ENCODE measurements at places on chromosomes 4 and X. TPM values are rescaled to one million over a fixed set of nuclear protein-coding genes. Genes with fewer than 3 reads are reported as not detected.
A peak's percentile ranks its signal among the peaks of the same experiment; 100 is the strongest.

The FHDC1 gene
- total RNA-seq, result 0.03 TPM

The LINC00632 gene
- total RNA-seq, result 0.63 TPM

DNA sequence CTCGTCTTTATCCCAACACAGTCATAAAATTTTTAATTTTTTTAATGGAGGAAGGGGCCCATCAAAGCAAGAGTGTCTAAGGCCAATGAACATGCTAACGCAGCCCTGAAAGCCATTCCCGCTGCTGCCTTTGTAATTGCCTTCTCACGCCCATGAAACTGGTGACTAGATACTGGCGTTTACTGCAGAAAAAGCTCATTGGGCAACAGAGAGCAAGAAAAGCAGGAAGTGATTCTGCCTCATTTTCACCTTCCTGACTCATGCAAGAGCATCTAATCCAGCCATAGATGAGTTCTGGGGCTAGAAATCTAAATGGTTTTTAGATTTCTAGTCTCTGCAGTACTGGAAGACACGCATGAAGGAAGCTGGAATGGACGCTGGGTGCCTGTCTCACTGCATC, 72.5 kb downstream of the ANXA3 start:
- DNase-seq, result no peak

DNA sequence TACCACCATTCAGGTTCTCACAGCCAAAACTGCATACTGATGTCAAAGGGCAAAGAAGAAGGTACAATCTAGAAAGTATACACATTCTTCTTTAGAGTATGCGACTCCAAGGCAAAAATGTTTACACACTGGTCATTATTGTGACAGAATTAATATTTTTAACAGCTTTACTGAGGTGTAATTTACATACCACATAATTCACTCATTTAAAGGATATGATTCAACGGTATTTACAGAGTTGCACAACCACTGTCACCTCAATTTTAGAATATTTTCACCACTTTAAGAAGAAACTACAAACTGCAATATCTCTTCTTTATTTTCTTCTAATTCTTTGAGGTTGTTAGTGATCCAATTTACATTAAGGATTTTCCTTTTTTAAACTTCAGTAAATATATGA, 325.4 kb upstream of the SMIM31 start:
- no peak for DNase-seq

- no peak for DNase-seq
These were observed 896 bp downstream of the KDR start for GRCh38 chr4:55124322-55125076.

DNA sequence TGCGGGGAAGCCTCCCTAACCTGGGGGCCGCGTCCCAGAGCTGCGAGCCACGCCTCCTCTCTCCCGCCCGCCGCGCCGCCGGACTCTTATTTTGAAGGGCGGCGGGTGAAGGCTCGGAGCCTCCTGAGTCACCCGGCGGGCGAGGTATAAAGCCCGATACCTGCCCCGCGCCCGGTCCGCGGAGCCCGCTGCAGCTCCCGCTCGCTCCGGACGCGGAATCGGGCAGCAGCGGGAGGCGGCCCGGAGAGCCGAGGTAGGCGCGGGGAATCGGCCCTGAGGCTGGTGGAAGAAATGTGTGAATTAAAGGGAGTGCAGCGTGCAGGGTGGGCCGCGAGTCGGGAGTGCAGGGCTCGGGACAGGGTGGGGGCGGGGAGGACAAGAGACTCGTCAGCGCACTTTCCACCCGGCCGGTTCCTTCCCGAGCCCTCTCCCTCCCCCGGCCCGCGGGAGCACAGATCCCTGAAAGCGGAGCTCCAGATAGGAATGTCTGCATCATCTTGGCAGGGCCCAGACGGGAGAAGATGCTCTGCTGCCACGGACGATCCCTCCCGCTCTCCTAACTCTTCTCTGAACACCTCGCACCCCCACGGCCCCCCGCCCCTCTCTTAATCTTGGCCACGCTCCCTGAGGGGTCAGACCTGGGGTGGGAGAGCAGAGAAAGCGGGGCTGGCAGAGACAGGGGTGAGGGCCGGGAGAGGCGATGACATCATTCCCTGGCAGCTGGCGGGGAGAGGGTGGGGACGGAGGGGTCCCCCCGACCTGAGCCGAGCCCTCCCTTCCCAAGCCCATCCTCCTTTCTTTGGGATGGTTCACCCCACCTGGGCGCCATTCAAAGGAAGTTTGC, 177.9 kb downstream of the CBR4 start:
- peak; percentile 82 for DNase-seq

- no peak for DNase-seq
These were observed 72.0 kb upstream of the TSPAN7 start for GRCh38 chrX:38489341-38489740.

DNA sequence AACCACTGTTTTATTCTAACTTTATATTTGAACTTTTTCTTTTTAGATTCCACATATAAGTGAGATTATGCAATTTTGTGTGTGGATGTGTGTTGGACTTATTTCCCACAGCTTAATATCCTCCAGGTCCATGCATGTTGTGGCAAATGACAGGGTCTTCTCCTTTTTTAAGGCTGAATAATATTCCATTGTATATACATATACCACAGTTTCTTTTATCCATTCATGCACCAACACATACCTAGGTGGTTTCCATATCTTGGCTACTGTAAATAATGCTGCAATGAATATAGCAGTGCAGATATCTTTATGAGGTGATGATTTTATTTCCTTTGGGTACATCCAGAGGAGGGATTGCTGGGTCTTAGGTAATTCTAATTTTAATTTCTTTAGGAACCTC, 69.0 kb downstream of the SNCA start:
- no peak for DNase-seq

DNA sequence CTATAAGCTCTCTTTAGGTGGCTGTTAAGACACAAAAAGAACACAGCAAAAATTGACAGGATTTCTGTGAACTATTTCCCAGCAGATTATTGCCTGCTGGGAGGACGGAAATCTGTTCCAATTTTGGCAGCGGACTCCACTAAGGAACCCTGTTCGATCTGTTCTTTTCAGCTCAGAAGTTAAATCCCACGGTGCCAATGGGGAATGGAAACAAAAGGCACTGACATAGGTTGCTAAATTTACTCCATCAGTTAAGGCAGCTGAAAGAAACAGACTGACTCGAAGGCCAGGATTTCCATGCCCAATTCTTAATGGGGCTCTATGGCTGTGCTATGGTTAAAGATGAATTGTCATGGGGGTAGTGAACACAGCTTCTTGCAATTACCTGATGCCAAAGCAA, 126.5 kb upstream of the HPGD start:
- DNase-seq, result no peak

GRCh38 chr4:137390707-137391106, 141.6 kb downstream of the PCDH18 start:
- no peak for DNase-seq

The WNK3 gene
- 0.02 TPM for total RNA-seq

DNA sequence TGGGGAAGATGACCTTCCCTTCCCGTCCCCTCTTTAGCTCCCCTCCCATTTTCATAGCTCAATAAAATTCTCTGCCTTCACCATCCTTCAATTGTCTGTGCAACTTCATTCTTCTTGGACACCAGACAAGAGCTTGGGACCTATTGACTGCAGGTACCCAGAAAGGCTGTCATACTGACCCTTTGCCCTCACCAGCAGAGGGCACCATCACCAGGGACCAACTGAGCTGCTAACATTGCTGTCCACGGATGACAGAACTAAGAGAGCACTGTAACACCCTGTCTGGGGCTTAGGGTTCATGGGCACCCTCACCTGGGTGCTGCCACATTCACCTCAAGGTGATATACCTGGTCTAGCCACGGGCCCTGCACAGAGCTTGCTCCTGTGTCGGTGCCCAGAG, 141.3 kb upstream of the VCX3B start:
- DNase-seq, result no peak

- no peak for DNase-seq
These were observed 21.2 kb downstream of the PCGF3 start for GRCh38 chr4:726838-727237.

The ADH1B gene
- total RNA-seq, result not detected

DNA sequence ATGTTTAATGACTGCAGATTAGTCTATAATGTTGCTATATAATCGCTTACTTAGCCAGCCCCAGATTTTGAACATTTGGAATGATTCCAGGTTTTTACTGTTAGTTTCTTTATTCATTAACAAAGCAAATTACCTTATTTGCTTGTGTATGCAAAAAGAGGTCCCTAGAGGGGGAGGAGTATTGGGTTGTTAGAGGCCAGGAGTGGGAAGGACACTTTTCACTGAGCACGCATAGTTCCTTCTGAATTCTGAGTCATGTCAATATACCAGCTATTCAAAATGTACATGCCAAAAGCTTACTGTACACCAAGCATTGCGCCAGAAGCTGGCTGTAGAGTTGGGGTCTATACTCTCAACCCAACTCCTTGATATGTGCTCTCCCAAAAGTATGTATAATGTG, 5.1 kb upstream of the DGAT2L6 start:
- no peak for DNase-seq

DNA sequence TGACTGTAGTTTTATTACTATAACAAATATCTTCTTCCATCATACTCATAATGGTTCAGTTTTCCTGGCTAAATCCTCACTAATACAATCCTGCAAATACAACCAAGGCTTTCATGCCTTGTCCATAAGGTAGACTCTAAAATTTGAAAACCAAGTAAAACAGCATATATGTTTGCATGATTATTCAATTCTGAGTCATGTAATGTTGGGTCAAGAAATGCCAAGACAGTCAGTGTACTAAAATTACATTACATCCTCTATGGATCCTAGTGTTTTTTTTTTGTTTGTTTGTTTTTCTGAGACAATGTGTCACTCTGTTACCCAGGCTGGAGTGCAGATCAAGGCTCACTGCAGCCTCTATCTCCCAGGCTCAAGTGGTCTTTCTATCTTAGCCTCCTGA, 38.6 kb upstream of the TEX13D start:
- DNase-seq, result peak; percentile 9

- DNase-seq, result peak; percentile 53
These were observed 868 bp downstream of the AFAP1 start for GRCh38 chr4:7938609-7939376.

- DNase-seq, result no peak
These were observed 8.5 kb downstream of the HTT start for GRCh38 chr4:3082925-3083515.

DNA sequence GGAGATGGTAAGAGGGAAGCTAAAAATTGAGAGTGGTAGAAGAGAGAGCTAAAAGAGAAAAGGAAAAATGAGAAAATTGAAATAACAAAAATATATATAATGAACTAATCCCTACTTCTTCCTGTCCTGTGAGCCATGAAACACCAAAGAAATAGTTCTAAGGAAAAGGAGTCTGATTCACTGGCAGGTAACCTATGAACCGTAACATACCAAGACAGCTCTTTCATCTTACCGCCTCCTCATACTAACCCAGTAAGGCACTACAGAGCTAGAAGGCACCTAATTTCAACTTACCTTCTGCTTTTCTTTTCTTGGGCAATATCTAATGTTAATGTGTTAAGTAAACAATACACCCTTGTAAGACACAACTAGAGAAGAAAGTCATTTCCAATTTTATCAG, 297.7 kb upstream of the DIAPH2 start:
- no peak for DNase-seq

The ADGRG2 gene
- total RNA-seq, result not detected

- no peak for DNase-seq
These were observed 324.7 kb upstream of the CLNK start for GRCh38 chr4:11009281-11009680.

DNA sequence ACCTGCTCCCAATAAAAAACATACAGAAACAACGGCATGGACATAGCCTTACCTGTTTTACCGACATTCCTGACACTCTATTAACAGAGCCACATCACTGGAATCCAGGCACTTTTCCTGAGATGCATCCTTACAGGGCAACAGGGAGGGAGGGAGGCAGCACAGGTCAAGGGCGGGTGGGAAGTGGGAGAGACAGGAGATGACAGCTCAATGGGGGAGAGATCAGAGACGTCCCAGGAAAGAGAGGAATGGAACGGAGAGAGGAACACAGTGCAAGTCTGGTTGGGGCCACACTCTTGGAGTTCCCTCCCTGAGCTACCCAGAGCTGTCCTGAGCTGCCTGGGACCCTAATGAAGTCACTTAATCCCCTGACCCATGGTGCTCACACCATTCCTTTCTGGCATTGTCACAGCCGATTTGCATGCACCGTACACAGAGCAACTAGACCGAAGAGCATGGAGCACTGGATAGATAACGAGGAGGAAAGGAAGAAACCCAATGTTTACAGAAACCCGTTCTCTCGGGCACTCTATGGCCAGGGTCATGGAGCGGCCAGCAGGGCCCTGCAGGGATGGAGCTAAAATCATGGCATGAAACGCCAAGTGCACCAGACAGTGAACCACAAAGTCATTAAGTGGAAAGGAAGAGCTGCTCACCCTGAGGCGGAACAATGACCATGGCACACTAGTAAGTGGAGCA, 93.1 kb downstream of the NSUN7 start:
- no peak for DNase-seq

DNA sequence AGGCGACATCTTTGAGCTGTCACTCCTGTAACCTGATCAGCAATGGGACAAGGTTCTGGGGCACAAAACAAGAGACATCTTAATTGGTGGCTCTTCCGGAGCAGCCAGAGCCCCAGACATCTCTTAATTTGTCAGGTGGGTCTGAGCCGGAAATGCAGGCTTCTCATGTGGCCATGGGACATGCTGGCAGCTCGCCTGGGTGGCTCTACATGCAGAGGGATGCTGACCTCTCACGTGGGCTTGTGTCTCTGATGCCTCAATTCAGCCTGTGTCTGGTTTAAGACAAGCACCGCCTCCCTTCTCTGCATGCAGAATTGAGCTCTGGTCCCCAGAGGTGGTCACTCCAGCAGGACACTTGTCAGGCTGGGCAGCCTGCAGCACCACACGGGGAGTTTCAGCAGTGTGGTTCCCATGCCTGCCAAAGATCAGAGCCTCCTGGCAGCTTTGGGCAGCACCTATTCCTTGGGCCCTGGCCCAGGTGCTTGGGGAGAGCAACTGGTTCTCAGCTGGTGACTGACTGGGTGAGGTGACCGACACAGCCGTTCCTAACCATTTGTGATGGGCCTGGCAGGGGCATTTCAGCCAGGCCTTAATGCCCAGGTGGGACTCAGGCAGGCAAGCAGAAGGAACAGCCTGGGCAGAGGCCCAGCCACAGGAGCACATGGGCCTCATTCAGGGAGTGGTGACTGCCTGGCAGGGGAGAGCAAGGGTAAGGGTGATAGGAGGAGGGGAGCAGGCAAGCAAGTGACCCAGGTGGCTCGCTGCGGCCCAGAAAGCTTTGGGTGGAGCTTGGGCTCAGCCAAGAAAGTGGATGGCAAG, 53.4 kb downstream of the HMX1 start:
- no peak for DNase-seq

The SLITRK4 gene
- not detected for total RNA-seq

The RS1 gene
- total RNA-seq, result not detected
